ENCODE measurements at places on chromosomes 13 and 19.
A peak's percentile ranks its signal among the peaks of the same experiment; 100 is the strongest.

- no peak for DNase-seq
Observed at GRCh38 chr19:43502419-43502976, 2.0 kb downstream of the PHLDB3 start.

GRCh38 chr13:99395436-99395835, 88.2 kb upstream of the GPR183 start:
- DNase-seq = no peak

- DNase-seq = no peak
Observed at GRCh38 chr13:43520351-43520750, 266.4 kb downstream of the ENOX1 start.

GRCh38 chr19:13152974-13153568, 2.9 kb downstream of the IER2 start:
- DNase-seq = peak; percentile 74

DNA sequence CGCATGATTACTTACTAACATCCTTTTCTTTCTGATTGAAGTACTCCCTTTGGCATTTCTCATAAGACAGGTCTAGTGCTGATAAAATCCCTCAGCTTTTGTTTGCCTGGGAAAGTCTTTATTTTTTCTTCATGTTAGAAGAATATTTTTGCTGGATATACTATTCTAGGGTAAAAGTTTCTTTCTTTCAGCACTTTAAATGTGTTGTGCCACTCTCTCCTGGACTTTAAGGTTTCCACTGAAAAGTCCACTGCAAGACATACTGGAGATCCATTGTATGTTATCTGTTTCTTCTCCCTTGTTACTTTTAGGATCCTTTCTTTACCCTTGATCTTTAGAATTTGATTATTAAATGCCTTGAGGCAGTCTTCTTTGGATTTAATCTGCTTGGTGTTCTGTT, 796.7 kb downstream of the UQCRFS1 start:
- no peak for DNase-seq
